ENCODE measurements at places on chromosomes 2 and 18.

- DNase-seq = no peak
Observed at GRCh38 chr2:223044092-223044836, 7.7 kb upstream of the KCNE4 start.

- no peak for DNase-seq
Observed at GRCh38 chr2:235265348-235265965, 228.4 kb upstream of the AGAP1 start.

DNA sequence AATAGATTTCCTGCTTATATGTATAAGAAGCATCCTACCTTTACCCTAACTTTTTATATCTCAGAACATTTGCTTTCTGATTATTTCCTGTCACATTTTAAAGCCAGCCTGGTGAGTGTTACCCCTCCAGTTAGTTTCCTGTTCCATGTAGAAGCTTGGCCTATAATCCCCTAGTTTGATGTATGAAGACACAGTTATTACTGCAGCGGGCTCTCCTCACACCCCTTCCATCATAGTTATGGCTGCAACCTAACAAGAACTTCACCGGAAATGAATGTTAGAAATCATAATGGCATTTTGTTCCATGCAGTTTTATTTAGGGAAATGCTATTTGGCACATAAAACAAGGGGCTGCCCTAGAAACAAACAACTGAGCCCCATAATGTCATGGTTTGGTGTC, 400.2 kb upstream of the SETBP1 start:
- DNase-seq = no peak

- no peak for DNase-seq
Observed at GRCh38 chr2:25566694-25567093, 106.7 kb downstream of the DTNB start.

DNA sequence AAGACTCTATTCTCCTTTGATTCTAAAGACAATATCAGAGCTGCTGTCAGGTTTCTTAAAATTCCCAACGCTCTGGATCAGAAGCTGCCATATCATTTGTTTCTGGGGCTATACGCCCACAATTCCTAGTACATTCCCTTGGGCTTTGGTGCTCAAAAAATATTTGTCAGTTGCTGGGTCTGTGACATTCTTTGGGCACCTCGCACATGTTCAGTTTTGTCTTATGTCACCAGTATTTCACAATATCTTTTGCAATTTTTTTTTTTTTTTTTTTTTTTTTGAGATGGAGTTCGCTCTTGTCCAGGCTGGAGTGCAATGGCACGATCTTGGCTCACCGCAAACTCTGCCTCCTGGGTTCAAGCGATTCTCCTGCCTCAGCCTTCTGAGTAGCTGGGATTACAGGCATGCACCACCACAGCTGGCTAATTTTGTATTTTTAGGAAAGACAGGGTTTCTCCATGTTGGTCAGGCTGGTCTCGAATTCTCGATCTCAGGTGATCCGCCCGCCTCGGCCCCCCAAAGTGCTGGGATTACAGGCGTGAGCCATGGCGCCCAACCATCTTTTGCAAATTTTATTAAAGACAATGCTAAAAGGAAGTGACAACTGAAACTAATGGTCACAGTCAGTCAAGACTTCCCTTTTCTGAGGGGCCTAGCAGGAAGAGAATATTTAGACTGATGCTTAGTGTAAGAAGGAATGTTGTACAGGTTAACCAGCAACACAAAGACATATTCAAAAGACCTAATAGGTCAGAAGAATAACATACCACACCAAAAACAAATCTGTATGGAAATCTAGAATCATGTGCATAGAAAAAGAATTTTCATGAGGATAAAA, 6.8 kb downstream of the ZNF397 start:
- no peak for DNase-seq

GRCh38 chr2:48715042-48715899, 40.3 kb downstream of the LHCGR start:
- no peak for DNase-seq

- no peak for DNase-seq
Observed at GRCh38 chr2:159944874-159945273, 117.5 kb downstream of the PLA2R1 start.

DNA sequence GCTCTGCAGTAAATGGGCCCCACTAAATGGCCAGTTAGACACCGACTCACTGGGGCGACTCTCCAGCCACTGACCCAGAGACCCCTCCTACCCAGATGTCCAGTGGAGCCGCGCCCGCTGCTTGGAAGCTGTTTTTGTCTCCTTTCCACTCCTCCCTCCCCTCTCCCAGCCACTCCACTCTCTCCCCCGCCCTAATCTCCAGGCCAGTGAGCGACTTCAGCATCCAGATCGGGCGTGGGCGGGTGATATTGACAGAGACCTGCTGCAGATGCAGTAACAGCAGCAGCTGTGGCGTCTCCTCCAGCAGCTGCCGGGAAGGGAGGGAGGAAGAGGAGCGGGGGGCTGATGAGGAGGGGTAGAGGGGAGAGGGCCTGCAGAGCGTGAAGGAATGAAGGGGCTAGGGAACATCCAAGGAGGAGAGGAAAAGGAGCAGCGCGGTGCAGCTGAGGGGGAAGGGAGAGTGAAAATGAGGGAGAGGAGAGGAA, at the start of gene SCN7A:
SCN7A (minus strand) TSS at position 110 of the 485 bp plus-strand sequence. CDS start 16,553 bp downstream, outside the sequence.
- DNase-seq = peak; percentile 86
